Thyroid gland (tissue), 4 donors: ENCODE measurements at places on chromosomes 3 and 15. TPM values are rescaled to one million over a fixed set of nuclear protein-coding genes. Genes with fewer than 3 reads are reported as not detected.

DNA sequence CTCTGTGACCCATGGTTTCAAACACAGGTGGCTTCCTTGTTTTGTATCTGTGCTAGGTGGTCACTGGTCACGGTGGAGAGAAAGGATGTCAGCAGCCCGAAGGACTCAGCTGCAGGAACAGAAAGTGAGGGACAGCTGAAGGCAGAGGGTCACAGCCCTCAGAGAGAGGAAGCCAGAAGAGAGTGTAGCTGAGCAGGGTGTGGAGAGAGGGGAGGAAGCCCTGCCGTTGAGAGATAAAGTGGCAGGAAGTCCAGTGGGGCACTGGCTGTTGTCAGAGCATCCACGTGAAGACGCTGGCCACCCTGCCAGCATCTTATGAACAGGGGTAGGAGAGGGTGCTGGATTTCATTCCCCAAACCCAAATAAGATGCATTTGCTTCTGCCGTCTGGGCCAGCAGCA, 36.9 kb downstream of the LIMD1 start:
- no peak for DNase-seq

GRCh38 chr3:54014067-54014466, 108.3 kb upstream of the CACNA2D3 start:
- no peak for DNase-seq

DNA sequence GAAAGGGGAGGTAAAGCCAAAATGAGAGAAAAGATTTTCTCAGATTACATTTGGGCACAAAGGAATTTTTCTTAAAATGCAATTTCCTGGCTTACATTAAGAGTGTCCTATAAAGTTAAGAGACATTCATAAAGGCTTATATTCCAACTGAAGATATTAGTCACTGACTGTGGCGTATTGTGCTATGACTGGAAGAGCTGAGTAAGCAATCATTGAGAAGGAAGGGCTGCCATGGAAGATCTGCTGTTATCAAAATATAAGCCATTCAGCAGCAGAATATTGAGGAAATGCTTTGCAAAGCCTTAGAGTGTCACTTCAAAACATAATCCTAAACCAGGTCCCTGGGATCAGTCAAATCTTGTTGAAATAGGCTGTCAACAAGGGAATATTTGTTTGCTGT, 593.9 kb downstream of the TUSC7 start:
- no peak for DNase-seq

GRCh38 chr15:76064375-76064774, 4.6 kb downstream of the TMEM266 start:
- DNase-seq: no peak

DNA sequence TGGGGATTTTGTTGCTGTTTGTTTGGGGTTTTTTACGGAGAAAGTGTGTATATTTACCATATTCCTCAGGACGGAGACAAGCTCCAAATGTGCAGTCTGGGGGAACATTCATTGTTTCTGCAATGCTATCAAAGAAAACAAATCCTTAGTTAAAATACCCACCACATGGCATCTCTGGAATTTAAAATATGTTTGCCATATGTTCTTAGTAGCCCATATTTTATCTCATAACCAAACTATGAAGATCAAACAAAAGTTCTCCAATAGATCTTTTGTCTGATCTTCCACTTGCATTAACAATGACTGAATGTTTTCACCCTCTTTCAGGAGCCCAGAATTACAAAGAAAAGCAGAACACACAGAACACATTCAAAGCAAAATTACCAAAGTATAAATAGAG, 35.3 kb downstream of the EFHB start:
- no peak for DNase-seq

EPHA6 gene
- 5.8 TPM for total RNA-seq

MGLL gene
- 12.4 TPM for total RNA-seq

SPSB4 gene
- 1.2 TPM for total RNA-seq

GASK1A gene
- 9.1 TPM for total RNA-seq

MAP6D1 gene
- total RNA-seq: not detected

OXTR gene
- total RNA-seq: 0.13 TPM

WDR93 gene
- total RNA-seq: 2.3 TPM
